LHCN-M2 (cell line): ENCODE measurements at places on chromosomes 1 and 21. TPM values are rescaled to one million over a fixed set of nuclear protein-coding genes. Genes with fewer than 3 reads are reported as not detected.

The BRINP3 gene
- total RNA-seq: not detected in 2 replicates

The BGLAP gene
- total RNA-seq: 2.0 and 4.3 TPM in 2 replicates

The PDE9A gene
- not detected in 2 replicates for total RNA-seq

The NPPB gene
- total RNA-seq: not detected in 2 replicates

The RNU1-2 gene
- under 0.01 TPM in 1 of 2 replicates, not detected in the other for total RNA-seq
